ENCODE measurements at places on chromosomes 12 and 14.
A peak's percentile ranks its signal among the peaks of the same experiment; 100 is the strongest.

DNA sequence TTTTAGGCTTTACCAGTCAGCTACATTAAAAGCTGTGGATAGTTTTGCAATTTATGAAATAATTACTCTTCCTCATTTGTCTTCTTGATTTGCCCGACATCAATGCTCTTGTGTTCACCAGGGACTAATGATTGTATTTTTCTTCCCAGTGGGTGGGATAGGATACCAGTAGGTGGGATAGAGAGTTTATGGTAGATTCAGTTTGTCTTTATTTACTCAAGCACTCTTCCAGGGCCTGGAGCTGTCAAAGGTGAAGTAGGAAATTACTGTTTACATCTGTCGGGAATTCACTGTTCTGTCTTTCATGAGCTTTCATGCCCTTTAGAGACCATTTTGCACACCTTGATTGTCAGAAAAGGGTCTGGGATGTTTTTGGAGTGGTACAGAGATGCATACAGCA lies 36.6 kb downstream of the ETV6 start:
- no peak for DNase-seq

DNA sequence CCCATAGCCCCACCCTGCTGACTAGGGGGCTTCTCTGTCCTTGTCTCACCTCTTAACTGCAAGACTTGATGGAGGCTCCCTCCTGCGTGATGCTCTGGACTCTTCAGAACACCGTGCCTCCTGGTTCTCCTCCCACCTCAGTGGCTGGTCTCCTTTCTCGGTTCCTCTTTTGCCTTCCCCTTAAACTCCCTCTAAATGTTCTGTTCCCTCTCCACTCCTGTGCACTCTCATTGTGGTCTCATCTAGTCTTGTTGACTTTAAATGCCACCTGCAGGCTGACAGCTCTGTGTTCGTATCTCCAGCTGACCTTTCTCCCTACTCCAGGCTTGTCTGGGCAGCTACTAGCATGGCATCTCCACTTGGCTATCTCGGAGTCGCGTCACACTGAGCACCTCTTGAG lies 28.3 kb downstream of the DYNC1H1 start:
- no peak for DNase-seq

- no peak for DNase-seq
Observed at GRCh38 chr14:51873221-51873893, 12.9 kb downstream of the GNG2 start.

DNA sequence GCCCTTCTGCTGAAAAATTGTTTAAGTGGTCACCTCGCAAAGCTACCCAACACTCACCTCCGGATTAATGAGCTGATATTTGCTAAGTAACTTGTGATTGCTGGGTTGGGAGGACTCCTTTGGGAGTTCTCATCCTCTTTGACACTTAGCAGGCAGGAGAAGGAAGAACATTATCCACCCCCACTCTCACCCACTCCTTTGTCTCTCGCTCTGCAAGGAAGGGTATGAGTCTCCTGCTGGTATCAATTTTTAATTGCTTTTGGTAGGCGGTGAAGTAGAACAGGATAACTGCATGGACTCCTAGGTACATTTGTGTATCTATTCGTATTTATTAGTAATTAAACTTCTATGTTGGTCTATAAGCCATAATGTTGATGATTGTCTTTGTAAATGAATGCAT lies 6.9 kb upstream of the ABHD12B start:
- no peak for DNase-seq

- DNase-seq, result no peak
Observed at GRCh38 chr14:102057480-102058114, 29.2 kb downstream of the HSP90AA1 start.

DNA sequence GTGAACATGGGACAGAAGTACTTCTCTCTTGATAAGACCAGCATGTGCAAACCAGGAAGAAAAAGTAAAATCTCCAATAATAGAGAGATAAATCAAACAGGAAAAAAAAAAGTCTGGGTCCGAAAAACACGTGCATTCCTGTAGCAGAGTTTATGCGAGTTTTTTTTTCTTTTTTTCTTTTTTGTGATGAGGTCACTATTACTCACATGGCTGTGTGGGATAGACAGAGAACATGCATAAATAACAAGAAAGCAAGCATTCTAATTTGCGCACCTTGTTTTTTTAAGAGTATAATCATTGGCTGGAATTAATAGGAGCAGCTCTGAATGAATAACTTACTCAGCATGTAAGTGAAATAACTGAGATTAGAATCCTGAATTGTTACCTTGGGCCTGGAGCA lies 91.9 kb upstream of the CPM start:
- DNase-seq, result no peak

DNA sequence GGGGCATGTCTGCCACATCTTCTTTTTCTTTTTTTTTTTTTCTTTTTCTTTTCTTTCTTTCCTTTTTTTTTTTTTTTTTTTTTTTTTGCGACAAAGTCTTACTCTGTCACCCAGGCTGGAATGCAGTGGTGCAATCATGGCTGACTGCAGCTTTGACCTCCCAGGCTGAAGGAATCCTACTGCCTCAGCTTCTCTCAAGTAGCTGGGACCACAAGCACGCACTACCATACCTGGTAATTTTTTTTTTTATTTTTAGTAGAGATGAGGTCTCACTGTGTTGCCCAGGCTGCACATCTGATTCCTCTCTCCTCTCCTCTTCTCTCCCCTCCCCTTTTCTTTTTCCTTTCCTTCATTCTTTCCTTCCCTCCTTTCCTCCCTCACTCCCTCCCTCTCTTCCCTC lies 18.5 kb downstream of the SLC15A5 start:
- no peak for DNase-seq

DNA sequence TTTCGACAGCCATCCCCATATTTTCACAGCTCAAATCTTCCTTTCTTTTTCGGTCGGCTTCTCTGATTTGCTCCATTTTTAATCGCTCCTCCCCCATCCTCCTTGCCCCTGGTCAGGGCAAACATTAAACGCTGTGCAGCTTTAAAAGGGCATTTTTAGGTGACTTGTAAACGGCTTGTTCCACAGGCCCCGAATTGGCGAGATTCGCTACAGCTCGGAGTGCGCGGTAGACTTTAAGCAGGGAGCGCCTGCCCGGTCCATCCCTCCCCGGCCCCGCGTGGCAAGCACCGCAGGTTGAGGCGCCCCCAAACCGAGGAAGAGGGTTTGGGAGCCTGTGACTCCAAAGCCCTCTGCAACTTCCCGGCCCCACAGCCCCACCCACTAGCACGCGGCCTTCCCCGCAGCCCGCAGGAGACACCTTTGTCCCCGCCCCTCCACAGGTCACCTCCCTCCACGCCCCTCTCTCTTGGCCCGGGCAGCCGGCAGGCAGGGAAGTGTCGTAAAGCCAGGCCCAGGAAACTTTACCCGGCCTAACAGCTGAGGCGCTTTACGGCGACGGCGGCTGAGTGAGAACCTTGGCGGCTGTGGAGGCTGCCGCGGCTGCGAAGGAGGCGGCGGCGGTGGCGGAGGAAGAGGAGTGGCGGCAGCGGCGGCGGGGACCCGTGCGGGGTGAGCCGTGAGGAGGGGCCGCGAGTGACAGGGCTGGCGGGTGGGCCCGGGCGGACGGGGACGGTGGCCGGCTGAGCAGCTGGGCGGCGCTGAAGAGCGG lies at the start of gene NAA30:
TSS of gene NAA30 (plus strand) at position 550 of the 769 bp plus-strand sequence. CDS start 372 bp downstream, outside the sequence.
- DNase-seq, result peak; percentile 83

DNA sequence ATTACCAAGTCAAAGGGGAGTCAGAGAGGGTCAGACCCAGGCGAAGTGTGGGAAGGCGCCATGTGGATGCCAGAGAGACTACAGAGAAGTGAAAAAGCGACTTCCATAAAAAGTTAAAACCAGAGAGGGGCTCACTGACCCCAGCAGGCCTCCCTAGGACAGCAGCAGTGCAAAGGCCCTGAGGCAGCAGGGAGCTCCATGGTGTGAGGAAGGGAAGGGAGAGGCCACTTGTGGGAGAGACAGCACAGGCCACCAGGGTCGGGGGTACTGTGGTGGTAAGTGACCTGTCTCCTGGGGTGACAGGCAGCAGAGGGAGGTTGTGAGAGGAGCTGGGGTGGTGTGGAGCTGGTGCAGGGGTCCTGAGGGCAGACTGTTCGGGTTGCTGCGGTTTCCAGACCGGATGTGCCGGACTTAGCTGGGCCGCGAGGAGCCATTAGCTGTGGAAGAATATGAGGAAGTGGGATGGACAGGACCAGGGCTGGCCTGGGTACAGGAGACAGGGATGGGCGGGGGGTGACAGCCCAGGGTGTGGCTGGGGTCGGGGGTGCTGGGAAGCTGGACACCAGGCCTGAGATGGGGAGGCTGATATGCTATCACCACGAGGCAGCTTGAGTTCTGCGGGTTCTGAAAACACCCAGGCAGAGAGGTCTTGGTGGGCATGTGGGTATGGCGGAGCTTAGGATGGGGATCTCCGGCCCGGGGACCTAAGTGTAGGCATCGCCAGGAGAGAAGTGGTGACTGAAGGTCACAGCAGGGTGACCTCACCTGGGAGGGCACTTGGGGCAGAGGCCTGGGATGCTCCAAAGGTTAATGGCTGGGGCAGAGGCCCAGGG lies 22.7 kb downstream of the SETD1B start:
- no peak for DNase-seq

DNA sequence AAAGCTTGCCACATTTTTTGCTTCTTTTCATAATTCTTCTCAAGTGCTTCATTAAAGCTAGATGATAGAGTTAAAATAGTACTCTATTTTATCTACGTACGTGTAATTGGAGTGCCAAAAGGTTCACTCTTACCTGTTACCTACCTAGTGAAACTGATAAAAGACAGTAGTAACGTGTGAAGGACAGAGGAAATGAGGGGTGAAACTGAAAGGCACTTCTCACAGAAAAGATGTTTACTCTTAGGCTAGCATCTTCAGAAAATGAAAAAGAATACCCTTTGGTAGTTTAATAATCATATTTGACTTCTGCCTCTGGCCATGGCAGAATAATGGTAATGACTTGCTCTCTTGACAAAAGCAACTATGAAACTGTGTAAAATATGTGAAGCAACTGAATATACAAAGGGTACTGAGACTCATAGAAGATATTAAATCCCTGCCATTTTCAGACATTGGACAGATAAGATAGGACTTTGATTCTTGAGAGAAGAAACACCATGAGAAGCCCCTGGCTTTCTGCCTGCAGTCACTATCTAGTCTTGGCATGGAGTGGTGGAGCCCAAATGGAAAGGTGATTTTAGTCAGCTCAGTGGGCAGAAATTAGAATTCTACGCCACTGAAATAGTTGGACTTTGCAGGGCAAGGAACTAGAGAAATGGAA lies 6.3 kb upstream of the EVL start:
- DNase-seq, result no peak

GRCh38 chr12:45208604-45209487 lies 7.0 kb upstream of the ANO6 start:
- no peak for DNase-seq

DNA sequence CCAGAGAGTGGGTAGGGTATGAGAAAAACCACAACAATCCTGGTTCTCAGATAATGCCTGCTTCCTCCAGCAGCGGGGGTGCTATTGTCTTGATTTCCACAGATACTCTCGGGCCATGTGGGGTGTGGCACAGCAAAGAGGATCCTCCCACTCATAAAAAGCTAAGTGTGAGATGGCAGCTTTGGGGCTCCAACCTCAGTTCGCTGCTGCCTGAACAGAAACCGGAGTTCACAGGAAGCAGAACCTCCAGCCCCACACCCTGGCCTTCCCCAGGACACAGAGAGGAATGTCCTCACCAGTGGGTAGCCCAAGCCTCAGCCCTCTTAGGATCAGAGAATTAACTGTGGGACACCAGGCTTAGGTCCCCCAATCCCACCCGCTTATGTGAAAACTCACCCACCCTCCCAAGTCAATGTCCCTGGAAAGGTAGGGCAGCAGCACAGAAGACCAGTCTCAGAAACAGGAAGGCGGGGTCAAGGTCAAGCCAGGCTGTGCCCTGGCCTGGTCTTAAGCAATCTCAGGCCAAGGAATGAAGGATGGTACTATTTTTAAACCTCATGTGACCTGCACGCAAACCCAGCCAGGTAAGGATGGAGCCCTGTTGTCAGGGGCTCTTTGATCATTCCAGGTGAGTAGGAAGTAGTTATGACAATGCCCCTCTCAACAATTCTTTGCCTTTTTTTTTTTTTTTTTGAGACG lies 9.0 kb downstream of the KCTD10 start:
- no peak for DNase-seq

- no peak for DNase-seq
Observed at GRCh38 chr12:107415071-107415470, 270.5 kb upstream of the PWP1 start.

- DNase-seq, result no peak
Observed at GRCh38 chr14:54768501-54769129, 134.0 kb downstream of the GCH1 start.

DNA sequence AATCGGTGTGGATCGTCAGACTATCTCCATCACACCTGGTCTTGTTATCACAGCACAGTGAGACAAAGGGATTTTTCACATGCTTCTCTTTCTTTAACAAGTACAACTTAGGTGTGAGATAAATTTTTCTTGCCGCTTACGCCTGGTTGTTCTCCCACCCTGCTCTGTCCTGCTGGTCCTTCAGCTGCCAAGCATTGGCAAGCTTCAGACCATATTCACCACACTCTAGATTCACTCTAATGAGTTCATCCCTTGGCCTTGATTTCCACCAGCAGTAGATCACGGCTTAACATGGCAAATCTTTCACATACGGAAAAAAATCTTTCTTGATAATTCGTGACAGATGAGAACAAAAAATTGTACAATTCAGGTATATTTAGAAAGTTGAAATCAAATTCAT lies 33.5 kb downstream of the RHOJ start:
- no peak for DNase-seq

DNA sequence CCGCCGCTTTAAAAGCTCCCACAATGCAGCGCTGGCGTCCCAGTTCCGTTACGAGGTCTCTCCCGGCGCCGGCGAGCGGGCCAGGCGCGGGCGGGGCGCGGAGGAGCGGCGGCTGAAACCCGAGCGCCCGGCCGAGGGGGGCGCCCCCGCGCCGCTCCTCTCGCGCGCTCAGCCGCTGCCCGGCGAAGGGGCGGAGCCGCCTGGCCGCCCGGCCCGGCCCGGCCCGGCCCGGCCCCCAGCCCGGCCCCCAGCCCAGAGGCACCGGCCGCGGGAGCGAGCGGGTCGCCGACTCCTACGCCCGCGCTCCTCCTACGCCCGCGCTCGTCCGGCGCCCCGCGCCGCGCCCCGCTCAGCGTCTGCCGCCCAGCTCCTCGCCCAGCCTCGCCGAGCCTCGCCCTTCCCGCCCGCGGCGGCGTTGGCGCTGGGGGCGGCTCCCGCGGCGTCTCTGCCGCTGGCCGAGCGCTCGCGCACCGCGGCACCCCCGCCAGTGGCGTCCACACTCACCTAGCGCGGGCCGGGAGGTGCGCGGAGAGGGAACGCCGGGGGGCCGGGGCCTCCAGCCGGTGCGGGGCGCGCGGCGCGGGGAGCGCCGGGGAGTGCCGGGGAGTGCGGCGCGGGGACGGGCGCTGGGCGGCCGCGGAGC lies at the start of gene RASSF8:
TSS of gene RASSF8 (plus strand) at position 255 of the 643 bp plus-strand sequence. CDS start 96,662 bp downstream, outside the sequence.
- peak; percentile 11 for DNase-seq

GRCh38 chr12:132776816-132777568 lies 15.4 kb upstream of the ANKLE2 start:
- DNase-seq, result no peak

DNA sequence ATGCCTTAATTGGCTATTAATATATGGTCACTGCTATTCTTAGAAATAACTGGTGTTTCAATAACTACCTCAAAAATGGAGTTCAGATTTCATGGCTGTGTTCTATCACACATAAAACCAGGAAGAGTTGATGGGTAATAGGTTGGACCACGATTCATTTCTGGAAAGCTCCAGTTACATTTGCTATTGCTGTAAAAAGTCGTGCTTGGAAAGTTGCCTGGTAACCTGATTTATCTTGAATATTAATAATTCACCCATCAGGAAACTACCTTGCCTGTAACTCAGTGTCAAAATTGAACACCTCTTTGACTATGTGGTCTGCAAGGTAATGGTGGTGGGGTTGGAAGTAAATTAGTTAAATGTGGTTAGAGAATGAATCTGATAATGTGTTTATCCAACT lies 104.7 kb upstream of the IFNG-AS1 start:
- no peak for DNase-seq
